ENCODE measurements at places on chromosomes 1 and 21. TPM values are rescaled to one million over a fixed set of nuclear protein-coding genes. Genes with fewer than 3 reads are reported as not detected.

GRCh38 chr1:115706587-115707425 is 61.7 kb downstream of the CASQ2 start:
- DNase-seq = no peak

GRCh38 chr21:45120975-45121374 is 46.6 kb downstream of the ADARB1 start:
- DNase-seq = no peak

RASSF5 gene
- total RNA-seq = 8.9 TPM

DNA sequence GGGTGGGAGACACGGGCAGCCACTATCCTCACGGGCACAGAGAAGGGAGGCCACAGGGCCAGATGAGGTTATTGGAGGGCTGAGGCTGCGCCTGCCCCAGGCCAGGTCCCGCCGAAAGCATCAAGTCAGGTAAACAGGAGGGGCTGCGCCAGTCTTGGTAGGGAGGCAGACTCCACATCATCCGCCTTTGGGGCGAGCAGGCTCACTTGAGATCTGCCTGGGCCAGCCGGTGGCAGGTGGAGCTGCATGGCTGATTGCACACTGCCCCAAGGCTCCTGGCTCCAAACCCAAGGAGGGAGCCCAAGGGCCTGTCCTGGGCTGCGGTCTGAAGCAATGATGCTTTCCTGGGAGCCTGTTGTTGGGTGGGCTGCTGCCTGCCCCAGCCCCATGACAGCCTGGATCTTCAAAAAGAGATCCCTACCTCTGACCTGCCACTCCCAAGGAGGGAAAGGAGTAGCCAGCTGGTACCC is 4.6 kb downstream of the SMIM1 start:
- no peak for DNase-seq

- DNase-seq = no peak
Measured at GRCh38 chr21:34915364-34915841, 133.7 kb downstream of the RUNX1 start.

MAP3K7CL gene
- 6.9 TPM for total RNA-seq
